ENCODE measurements at places on chromosomes 5 and 9.

DNA sequence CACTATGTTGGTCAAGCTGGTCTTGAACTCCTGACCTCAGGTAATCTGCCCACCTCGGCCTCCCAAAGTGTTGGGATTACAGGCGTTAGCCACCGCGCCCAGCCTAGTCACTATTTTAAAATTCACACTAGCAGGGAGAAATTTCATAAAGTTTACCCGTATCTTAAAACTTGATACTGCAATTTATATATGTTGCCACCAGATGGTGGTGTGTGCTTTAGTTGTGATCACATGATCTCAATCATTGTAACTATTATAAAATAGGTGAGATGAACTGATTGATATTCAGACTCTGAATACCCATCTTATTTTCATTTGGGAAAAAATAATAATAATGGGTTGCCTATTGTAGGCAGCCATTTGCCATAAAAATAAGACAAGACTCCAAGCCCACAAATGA lies 1330.4 kb upstream of the WWC1 start:
- no peak for DNase-seq

- DNase-seq = no peak
Observed at GRCh38 chr5:164722702-164723101, 1217.3 kb downstream of the MAT2B start.

DNA sequence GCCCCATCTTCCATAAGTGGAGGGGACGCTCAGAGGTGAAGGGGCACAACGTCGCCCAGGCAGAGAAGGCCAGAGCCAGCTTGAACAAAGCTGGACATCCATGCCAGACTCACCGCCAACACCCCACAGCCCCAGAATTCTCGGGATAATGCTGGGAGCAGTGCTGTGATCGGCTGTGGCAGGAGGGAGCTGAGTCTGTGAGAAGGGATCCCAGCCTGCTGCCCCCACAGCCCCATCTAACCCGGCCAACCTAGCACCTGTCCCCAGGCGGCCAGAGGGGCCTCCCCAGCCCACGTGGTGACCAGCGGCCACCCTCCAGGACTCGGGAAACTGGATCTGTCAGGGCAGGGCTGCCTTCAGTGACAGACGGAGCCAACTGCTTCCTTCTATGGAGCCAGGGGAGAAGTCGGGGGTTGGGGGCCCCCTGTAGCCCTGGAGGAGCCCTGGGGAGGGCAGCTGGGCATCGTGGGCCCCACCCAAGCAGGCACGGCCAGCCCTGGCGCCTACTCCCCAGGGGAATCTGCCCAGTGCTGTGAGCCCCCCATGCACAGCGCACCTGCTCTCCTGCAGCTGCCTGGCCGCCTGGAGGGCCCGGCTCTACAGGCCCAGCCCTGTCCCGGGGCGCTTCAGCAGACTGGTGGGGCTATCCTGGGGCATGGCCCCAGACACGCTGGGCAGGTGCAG lies 6.0 kb downstream of the BRD3 start:
- DNase-seq = no peak

DNA sequence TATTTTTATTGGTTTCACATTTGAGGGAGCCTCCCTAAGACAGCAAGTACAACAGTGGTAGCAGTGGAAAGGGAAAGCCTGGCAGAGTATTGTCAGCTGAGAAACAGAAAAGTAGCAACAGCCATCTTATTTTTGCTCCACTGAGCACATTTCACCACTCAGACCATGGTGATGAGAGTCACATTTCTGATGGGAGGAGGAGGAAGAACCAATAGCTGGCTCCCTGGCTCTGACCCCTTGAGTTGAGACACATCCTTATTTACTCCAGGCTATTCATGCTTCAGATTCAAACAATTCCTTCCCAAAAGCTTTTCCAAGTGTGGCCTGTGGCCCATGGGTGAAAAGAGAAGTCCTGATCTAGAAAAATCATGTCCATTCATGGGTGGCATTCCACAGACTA lies 236.3 kb downstream of the ARHGAP26 start:
- DNase-seq = no peak

DNA sequence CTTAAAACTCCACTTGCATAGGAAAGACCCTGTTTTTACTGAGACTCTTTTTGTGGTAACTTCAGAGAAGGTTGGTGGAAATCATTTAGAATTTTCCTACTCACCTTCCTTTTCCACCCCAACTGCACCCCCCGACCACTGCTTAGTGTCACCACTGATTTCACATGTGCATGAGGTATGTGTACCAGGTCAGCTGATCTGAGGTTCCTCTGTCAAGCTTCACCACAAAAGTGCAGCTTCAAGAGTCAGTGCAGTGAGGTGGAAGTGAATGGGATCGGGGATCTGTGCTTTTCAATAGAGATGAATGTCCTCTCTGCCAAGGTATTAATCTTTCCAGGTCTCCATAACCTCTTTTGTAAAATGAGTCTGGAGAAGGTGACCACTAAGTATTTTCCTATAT lies 260.5 kb upstream of the WWC1 start:
- no peak for DNase-seq

- DNase-seq = no peak
Observed at GRCh38 chr5:75558981-75559632, 47.4 kb downstream of the POLK start.

- DNase-seq = peak; percentile 46
Observed at GRCh38 chr5:65190328-65191053, 291.2 kb downstream of the ADAMTS6 start.

GRCh38 chr5:3913279-3913678 lies 317.6 kb downstream of the IRX1 start:
- no peak for DNase-seq
